ENCODE measurements at places on chromosomes 1 and 21.

GRCh38 chr1:180966312-180966711 lies 53.6 kb downstream of the KIAA1614 start:
- DNase-seq: no peak

GRCh38 chr1:36175137-36176095 lies 19.5 kb downstream of the MAP7D1 start:
- DNase-seq: no peak

DNA sequence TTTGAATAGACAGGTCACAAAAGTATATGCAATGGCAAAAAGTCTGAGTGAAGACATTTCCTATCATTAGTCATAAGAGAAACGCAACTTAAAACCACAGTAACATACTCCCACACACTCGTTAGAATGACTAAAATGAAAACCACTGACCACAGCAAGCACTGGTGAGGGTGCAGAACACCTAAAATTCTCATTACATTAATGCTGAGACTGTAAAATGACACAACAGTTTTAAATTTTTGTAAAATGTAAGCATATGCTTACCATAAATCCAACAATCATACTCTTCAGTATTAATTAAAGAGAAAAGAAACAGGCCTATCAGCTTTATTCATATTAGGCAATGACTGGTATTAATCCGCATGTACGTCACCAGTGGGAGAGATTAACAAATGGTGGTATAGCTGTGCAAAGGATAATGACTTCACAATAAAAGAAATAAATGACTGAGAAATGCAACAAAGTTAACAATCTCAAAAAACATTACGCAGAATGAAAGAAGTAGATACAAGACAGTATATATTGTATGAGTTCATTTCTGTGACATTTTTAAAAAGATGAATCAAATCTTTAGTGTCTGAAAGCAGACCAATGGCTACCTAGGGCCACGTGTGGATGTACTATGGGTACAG lies 253.5 kb downstream of the AKT3 start:
- DNase-seq: peak; percentile 33

GRCh38 chr1:229114315-229114714 lies 156.6 kb upstream of the RAB4A start:
- DNase-seq: no peak

DNA sequence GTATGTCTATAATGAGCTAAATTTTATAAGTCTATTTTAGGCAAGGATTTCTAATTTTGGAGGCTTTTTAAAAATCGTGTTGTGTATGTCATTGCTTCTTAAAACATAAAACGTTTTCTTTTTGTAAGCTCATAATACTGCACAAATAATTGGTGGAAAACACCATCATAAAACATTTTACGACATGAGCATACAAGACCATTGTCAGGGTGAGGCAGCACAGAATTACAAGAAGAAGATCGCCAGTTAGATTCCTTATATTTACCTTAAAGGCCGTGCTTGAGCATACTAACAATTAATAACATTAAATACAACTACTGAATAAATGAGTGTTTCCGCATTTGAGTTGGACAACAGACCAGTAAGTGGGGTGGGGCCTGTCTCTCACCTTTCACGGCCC lies 19.1 kb upstream of the LMX1A start:
- no peak for DNase-seq

DNA sequence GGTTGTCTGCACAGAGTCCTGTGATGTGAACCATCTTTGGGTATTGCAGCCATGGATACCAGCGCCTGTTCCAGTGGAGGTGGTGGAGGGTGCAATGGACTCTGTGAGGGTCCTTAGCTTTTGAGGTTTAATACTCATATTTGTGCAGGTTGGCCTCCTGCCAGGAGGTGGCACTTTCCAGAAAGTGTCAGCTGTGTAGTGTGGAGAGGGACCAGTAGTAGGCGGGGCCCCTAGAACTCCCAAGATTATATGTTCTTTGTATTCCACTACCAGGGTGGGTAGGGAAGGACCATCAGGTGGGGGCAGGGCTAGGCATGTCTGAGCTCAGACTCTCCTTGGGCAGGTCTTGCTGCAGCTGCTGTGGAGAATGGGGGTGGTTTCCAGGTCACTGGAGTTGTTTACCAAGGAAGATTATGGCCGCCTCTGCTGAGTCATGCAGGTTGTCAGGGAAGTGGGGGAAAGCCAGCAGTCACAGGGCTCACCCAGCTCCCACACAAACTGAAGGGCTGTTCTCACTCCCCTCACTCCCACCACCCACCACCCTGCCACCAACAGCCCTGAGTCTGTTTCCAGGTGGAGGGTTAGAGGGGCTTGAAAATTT lies 31.2 kb upstream of the ZNF678 start:
- no peak for DNase-seq

DNA sequence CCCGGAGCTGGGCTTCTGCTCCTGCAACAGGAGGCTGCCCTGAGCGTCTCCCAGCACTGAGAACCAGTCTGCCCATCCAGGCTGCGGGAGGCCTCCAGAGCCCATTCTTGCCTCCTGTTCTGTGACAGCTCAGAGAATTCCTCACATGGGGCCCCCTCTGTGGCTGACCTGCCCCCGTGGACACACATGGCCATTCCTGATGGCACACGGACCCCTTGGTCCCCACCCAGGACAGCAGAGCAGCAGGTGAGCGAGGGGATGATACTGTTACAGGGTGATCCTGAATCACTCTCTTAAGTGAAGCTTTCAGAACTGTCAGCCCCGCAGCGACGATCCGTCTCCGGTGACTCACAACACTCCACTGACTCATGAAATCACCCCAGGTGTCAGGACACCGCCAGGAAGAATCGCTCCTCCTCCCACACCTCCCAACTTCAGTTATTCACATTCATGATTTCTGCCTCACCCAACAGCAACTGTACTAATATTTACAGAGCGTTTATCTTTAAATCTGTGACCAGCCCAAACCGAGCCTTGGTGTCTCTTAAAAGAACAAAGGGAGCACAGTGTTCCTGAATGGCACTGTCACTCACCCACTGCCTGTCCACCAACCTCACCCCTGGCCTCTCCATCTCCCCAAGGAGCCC lies 22.5 kb downstream of the CHD5 start:
- no peak for DNase-seq
